Epithelial cell of prostate (primary cell): ENCODE measurements at places on chromosomes 1 and 21.

DNA sequence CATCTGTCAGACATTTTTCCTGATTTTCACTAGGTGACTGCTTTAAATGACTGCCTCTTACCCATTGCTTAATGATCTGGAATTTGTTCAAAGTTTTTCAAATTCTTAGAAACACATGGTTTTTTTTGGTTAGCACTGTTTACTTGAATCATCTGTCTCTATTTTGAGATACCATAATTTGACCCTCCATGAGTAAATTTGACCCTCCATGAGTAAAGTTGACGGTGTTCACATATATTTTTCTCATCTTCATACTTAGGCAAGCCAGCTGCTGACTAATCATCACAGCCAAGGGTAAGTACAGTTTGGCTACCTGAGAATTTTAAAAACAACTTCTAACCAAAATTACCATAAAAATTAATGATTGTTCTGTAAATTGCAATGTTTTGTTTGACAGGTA is 586.5 kb downstream of the PTBP2 start:
- DNase-seq: no peak

- no peak for DNase-seq
Observed at GRCh38 chr1:108644984-108645383, 15.9 kb downstream of the HENMT1 start.

DNA sequence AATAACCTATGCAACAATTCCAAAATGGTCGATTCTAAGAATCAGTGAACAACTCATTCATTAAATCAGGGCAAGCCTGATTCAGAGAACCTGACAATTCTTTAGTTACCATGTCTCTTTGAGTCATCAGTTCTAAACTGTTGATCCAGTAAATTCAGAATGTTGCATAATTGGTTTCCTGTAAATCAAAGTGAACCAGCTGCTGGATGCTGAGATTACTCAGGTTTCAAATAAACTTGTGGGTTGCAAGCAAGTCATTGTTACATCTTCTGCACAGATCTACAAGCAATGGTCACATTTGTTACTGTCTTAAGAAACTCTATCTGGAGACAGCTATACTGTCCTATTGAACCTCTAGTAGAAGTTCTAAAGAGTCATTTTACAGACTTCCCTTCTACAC is 16.5 kb downstream of the PLA2G2D start:
- DNase-seq: peak; percentile 76

DNA sequence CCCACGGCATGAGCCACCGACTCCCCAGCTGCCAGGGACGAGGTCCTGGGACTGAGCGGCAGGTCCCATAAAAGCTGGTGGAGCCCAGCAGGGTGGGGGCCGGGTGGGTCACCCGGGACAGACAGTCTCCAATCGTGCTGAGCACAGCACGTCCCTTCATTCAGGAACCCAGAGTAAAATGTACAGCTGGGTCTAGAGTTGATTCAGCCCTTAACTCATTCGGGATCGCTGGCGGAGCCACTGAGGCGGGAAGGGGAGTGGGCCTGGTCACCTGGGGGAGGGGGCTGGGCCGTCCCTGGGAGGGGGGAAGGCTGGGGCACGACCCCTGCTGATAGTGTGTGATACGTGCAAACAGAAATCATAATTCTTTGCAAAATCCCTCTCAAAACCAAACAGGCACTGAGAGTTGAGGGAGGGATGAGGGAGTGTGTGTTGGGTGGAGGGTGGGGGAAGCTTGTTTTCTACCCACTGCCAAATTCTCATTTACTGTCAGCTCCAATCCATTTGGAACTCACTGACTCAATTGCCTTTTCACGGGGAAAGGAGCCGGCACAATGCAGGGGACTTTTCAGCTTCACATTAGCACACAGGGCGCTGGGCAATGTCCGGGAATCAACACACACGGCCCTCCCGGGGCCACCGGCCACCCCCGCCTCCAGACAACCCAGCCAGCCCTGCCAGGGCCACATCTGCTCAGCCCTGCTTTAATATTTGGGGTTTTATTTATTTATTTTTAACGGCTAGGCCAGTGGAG is 13.8 kb downstream of the CASZ1 start:
- DNase-seq: no peak

DNA sequence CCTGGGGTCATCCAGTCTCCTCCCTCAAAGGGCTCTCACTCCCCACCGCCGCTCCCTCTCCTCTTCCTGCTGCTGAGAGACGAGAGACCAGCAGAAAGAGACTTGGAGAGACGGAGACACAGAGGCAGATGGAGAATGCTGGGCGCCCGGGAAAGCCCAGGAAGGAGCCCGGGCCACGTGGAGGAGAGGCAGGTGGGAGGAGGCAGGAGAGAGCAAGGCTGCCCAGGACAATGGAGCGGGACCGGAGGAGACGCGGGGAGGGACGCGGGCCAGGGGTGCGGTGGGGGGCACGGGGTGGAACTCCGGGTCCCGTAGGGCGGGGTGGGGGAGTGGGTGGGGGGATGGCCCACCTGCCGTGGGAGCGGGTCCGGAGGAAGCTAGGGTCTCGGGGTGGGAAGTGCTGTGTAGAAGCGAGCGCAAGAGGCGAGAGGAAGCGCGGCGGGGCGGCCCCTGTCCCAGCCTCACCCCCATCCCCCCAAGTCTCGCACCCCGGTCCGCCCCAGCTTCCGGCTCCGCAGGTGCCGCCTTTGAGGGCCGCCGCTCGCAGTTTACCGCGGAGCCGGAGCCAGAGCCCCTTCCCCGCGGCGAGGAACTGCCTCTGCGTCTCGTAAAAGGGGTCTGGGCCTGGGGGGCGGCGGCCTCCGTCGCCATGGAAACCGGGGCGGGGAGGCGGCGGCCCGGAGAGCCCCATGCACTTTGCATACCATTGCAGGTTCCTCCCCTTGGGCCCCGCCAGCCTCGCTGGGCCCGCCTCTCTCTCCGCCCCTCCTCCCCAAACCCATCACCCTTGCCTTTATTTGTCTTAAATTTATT is 11.7 kb upstream of the EPHA2 start:
- DNase-seq: no peak

GRCh38 chr1:112247961-112248360 is 148.1 kb upstream of the CTTNBP2NL start:
- no peak for DNase-seq

- DNase-seq: no peak
Observed at GRCh38 chr1:65424573-65424889, 4.1 kb downstream of the LEPR start.

DNA sequence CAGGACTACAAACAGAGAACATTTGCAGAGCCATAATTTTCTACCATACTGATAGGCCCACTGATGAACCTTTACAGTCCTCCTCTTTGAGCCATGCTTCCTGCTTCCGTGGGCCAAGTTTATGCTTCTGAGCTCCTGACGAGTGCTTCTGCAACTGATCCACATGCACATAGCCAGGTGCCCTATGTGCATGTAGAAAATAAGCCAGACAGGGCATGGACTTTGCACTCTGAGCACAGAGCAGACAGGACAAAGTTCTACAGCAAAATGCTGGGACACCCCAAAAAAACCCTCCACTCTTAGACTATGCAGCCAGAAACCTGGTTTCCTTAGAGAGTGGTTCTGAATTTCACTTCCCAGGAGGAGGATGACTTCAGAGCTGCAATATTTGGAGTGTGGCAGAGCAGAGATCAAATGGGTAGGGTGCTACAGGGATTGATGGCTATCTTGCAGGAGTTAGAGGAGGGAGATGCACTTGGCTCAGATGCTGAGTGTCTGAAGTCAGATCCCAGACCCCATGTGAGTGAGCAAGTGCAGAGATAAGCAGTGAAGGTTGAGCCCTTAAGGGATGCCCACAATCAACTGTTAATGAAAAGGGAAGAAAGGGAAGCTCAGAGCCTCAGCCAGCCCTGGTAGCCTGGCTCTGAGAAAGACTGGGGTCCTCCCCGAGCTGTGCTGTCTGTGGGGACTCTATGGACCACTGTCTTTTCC is 230.9 kb downstream of the DUSP10 start:
- no peak for DNase-seq

DNA sequence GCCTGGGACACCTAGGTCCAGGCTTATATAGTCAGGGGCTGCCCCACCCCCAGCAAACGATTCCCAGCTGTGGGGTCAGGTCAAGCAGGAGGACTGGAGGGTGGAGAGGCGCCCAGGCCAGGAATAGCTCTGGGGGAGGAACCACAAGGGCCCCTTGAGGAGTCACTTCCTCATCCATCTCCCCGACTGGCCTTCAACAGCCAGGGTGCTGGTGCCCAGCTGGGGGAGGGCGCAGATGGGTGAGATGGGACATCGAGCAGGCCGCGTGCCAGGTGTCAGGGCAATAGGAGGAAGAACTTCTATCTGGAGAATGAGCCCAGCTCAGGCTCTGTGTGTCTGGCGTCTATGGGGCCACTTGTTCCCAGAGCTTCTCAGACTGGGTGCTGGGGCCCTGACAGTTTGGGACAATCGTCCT is 208 bp upstream of the MYBPH start:
- no peak for DNase-seq

GRCh38 chr1:93753791-93754763 is 72.4 kb upstream of the BCAR3 start:
- DNase-seq: peak; percentile 73

DNA sequence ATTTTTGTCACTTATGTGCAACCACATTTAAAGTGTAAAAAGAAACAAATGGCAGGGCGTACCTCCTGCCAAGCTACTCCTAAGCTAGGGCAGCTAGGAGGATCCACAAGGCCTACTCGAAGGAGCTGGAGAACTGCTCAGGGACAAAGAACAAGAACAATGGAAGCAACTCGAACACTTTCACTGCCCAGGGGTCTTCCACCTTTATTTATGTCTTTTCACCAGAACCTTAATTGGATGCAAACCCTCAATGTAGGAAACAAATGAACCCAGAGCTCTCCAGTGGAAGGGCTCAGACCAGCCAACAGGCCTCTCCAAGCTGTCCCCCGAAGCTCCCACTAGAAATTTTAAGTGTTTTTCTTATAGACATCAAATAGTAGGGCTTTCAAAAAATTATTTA is 39.9 kb downstream of the C1orf198 start:
- no peak for DNase-seq

GRCh38 chr1:48387409-48387808 is 84.6 kb downstream of the SPATA6 start:
- no peak for DNase-seq

- DNase-seq: no peak
Observed at GRCh38 chr1:206464456-206464964, 5.8 kb upstream of the IKBKE start.

DNA sequence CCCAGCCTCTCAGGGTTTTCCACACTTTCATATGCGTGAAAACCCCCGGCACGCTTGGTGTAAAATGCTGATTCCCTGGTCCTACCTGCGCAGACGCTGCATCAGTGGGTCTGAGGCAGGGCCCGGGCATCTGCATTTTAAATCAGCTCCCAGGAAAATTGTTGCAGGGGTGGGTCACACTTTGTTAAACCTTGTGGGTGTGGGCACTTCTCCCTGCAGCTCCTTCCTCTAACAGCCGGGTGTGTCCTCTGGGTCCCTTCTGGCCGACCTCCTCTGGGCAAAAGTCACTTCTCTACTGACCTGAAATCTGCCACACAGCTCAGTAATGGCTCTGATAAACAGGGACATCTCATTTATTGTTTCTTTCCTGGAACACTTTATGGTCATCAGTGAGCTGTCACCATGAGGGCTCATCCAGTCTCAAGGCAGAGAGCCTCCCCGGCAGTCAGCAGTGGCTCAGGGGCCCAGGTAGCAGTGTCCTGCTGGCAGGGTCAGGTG is 52.8 kb upstream of the TMPRSS2 start:
- no peak for DNase-seq

DNA sequence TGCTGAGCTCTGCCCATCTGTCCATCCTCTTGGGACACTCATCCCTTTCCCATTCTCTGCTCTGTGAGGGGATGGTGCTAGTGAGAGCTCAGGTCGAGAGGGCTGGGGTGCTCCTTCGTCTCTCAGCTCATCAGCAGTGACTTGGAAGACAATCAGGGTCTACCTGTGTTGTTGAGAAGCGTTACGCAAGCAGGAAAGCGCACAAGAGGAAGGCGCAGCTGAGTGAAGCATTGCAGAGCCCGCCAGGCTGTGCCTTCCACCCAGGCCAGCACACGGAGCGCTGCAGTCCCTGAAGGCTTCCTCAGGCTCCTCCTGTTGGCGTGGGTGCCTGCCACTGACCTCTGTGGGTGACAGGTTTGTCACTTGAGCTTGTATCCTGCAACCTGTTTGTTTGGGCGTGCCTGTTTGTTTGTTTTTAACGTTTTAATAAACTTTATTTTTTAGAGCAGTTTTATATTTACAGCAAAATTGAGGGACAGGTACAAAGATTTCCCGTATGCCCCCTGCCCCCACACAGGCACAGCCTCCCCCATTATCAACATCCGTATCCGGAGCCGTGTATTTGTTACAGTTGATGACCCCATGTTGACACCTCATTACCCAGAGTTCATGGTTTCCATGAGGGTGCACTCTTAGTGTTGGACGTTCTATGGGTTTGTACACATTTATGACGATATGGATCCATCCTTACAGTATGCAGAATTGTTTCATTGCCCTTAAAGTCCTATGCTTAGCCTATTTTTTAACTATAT is 36.7 kb downstream of the ADARB1 start:
- DNase-seq: no peak
